Stimulated activated CD8-positive, alpha-beta memory T cell treated with anti-CD3 and anti-CD28 coated beads, Interleukin-15, amount 100 ng/mL, for 1 hour (primary cell): ENCODE measurements at places on chromosomes 7 and 10.

GRCh38 chr10:121525251-121526134 is 72.8 kb downstream of the FGFR2 start:
- DNase-seq: no peak

- DNase-seq: no peak
These were observed 81.0 kb downstream of the HGF start for GRCh38 chr7:81688622-81689411.

DNA sequence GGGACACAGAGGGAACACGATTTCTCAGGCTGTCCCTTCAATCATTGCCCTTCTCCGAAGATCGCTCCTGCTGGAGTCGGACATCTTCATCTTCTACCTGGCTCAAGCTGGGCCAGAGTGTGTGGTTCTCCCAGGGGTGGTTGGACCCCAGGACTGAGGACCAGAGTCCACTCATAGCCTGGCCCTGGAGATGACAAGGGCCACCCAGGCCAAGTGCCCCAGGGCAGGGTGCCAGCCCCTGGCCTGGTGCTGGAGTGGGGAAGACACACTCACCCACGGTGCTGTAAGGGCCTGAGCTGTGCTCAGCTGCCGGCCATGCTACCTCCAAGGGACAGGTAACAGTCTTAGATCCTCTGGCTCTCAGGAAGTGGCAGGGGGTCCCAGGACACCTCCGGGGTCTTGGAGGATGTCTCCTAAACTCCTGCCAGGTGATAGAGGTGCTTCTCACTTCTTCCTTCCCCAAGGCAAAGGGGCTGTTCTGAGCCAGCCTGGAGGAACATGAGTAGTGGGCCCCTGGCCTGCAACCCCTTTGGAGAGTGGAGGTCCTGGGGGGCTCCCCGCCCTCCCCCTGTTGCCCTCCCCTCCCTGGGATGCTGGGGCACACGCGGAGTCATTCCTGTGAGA is 23.3 kb downstream of the TBATA start:
- no peak for DNase-seq

DNA sequence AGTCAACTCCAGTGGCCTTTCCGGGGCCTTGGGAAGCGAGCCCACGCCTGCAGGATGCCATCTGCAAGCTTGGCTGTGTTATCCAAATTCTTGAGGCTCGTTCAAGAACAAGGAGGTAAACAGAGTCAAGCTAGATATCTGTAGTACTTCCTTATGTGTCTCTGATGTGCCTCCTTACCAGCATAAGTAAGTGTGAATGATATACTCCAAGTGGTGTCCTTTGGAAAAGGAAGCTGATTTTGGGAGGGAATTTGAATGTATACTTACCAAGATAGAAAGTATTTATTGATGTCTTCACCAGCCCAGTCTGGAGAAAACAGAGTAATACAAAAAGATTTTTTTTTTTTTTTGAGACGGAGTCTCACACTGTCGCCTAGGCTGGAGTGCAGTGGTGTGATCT is 372.3 kb upstream of the GALNT17 start:
- DNase-seq: no peak

DNA sequence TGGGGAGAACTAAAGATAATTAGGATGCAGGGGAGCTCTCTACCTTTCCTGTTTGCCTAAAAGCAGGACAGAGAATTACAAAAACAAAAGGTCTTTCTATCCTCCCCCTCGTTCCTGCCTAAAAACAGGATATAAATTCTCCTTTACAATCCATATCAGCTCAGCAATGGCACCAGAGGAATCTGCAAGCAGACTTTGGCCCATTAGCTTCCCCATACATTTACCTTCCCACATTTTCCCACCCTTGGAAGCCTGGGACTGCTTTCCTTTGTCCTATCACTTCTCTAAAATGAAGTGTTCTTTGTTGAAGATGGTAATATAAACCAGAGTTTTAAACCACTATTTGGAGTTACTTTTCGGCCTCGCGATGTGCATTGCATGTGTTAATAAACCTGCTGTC is 15.5 kb downstream of the SHTN1 start:
- DNase-seq: no peak

DNA sequence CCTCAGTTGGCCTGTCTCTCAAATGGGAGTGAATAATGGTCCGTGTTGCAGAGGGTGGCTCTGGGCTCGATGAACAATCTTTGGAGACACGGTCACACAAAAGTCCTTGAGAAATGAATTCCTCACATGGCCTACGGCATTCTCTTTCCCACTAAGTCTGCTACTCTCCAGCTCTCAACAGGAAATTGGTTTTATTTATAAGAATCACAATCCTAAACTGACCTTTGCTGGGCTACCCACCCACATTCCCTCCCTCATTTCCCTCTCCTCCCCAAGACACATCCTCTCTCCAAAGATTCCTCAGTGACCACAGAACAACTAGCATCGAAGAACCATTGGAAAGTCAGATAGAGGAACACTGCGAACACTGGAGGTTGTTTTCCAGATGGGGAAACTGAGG is 4.7 kb downstream of the AFAP1L2 start:
- DNase-seq: no peak

- DNase-seq: no peak
These were observed 90.2 kb upstream of the STEAP4 start for GRCh38 chr7:88396948-88397322.

DNA sequence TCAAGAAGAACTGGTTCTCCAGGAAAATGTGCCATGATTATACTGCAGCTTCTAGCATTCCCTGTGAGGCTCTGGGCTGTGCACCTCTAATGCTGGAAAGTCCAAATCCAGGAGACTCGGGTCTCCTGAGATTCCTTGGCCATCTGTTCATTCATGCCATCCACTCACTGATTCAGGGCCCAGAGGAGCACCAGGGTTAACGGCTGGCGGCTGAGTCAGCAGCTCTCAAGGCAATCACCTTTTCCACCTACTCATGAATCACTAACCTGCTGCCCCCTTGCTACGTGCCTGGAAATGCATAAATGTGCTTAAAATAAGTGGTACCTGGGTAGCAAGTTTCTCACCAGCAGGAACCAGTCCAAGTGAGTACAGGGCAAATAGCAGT is 132.7 kb downstream of the KCNMA1 start:
- DNase-seq: no peak

DNA sequence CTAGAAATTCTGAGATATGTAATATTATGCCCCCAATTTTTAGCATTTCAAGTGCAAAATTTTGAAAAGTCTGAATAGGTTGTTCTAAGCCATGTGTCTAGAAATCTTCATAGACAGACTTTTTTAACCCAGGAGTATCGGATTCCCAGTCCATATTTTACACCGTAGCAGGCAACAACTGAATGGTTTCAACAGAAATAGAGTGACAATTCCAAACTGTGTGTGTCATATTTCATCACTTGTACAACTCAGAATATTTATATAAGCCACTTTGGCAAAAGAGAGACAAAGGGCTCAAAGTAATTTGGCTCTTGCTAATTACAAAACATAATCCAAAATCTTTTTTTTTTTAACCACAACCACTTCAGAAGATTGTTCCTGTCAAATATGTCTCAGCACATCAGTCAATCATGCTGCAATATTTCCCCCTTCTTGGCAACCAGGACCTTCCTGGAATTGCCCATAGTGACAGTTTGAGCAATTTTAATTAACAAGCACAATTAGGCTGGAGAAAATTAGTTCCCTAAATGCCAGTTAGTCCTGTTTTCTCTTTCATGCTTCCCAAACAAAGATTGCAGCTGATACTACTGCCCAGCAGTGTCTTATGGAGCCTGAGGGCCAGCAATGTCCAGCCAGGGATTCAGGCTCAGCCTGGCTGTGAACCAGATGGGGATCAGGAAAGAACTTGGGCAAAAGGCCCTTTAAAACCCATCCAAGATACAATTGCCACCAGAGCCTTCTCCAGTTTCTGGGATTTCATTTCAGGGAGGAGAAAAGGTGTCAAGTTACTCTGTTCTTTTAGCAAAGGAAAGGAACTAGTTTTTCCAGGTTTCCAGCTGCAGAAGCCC is 533.3 kb upstream of the GHITM start:
- no peak for DNase-seq
